Heart right ventricle (tissue), 16 donors: ENCODE measurements at places on chromosomes 5 and 9. TPM values are rescaled to one million over a fixed set of nuclear protein-coding genes. Genes with fewer than 3 reads are reported as not detected.

SPATA31C1 gene
- total RNA-seq, result not detected

WDR38 gene
- total RNA-seq, result not detected

- no peak overlapping the region for H3K27ac ChIP-seq
- no peaks in the 10 kb centered on the region for H3K27me3 ChIP-seq
- no peaks in the 10 kb centered on the region for H3K4me1 ChIP-seq
- no peak for DNase-seq
These were observed 691.8 kb downstream of the DNAH5 start for GRCh38 chr5:13252699-13253098.

GRCh38 chr9:114759512-114760341, 46.1 kb downstream of the TNFSF15 start:
- H3K4me1 ChIP-seq, result no peaks in the 10 kb centered on the region
- no peak overlapping the region for H3K4me3 ChIP-seq
- H3K27ac ChIP-seq, result no peak overlapping the region
- no peaks in the 10 kb centered on the region for H3K36me3 ChIP-seq
- no peak for DNase-seq
